ENCODE measurements at places on chromosomes 11 and 22.

GRCh38 chr11:15289723-15290122 is 175.0 kb downstream of the INSC start:
- DNase-seq = no peak

DNA sequence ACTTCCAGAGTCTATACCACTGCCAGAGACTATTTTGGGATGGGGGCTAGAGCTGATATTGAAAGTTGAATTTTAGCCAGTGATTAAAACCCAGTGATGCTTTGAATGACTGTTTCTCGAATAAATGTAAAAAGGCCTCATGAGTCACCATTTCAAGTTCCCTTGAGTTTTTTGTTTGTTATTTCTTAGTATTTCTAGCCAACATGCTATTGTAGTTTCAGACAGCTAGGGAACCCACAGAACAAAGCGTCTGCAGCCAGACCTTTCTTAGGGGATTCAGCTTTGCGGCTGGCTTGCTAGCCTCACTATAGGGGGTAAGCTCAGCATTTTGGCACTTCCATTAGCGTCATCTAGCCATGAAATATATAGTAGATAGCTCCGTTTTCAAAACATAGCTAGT is 66.5 kb downstream of the DBX1 start:
- no peak for DNase-seq

- peak; percentile 59 for DNase-seq
Measured at GRCh38 chr11:9280655-9281301, 15.6 kb upstream of the DENND5A start.

- DNase-seq = no peak
Measured at GRCh38 chr11:95054356-95054755, 5.1 kb downstream of the KDM4F start.

DNA sequence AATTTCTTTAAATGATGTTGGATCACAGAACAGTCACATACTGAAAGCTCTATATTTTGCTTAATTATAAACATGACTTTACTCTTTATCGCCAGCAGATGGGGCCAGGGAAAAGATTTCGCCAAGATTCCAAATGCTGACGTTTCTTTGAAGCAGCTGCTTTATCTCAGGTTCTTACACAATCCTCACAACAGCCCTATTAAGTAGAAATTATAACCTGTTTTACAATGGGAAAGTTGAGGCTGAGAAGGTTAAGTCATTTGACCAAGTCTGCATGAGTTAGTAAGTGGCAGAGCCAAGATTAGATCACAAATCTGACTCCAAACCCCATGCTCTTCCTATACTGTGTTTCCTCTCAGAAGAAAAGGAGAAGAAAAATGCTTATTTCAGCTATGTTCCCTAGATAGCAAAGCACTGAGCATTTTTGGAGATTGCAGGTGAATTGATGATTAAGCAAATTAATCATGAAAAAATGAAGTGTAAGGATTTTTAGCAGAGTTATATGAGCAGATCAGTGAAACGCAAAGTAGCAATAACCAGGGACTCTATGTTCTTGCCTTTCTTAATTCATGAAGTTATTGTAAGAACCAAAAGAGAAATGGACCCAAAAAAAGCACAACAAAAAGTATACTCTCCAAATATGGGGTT is 79.0 kb downstream of the AASDHPPT start:
- peak; percentile 36 for DNase-seq

DNA sequence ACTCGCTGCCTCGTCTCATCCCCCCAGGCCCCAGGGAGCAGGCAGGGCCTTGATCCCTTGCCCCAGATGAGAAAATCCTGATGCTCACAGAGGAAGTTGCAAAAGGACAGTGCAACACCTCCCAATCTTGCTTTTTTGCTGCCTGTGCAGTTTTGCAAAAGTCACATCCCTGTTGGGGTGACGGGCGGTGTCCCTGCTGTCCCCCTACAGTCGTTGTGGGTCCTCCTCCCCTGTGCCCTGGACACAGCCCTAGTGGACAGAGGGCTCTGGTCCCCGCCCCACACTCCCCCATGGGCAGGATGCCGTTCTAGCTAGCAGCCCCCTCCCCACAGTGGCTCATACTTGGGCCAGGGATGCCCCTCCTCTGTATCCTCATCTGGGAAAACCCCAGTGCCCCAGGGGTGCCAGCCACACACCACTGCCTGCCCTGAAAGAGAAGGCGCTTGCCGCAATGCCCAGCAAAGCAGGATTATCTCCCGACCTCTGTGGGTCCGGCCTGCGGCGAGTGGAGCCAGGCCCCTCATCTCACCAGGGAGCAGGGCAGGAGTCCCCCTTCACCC is 18.4 kb upstream of the CTSD start:
- DNase-seq = peak; percentile 23

- no peak for DNase-seq
Measured at GRCh38 chr11:9820260-9820659, 156.4 kb downstream of the SWAP70 start.

DNA sequence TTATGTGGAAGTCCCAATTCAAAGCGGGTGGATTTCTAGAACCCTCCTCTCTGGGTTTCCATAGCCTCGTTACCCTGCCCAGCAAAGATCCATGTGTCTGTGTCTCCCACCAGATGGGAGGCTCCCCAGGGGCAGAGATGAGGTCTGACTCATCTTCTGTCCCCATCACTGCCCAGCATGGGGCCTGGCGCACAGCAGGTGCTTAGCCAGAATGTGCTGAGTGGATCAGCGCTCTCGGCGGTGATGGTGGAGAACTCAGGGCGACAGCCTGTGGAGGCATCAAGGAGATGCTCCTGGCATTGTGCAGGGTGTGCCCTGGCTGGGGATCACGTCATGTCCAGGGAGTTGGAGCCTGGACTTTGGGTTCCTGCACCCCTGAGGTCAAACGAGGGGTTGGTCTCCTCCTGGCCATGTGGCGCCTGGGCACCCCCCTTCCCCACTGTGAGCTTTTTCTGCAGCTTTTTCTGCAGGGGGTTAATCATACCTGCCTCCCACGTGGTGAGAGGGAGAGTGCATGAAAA is 46.1 kb upstream of the RFPL3 start:
- no peak for DNase-seq

GRCh38 chr11:119832202-119832935 is 103.4 kb upstream of the NECTIN1 start:
- DNase-seq = no peak

DNA sequence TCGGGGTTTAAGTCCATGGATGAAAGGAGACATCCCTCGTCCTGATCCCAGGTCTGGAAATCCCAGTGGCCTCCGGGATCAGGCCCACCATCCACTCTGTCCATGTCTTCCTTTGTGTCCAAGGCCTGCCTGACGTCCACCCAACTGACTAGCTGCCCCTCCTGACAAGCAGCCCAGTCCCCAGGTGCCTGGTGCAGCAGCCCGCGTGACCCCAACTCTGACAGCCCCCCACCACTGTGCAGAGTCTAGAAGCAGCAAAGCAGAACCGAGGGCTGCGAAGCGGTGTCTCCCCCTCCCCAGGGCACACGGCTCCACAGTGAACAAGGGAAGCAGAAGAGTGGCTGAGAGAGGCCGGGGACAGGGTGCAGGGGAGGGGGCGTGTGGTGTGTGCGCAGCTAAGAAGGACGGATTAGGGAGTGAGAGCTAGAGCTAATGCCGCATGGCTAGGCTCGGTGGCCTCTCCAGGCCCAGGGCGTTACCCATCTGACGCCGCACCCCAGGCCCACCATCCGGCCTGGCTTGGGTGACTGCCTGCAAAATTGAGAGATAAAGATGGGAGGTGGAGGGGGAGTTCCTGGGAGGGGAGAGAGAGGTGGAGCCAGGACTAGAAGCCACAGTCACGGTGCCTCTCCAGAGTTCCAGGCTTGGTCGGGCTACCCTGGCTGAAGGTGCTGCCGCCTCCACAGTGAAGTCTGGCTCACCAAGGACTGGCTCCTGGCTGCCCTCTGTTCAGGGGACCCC is 16.6 kb upstream of the BAIAP2L2 start:
- no peak for DNase-seq

DNA sequence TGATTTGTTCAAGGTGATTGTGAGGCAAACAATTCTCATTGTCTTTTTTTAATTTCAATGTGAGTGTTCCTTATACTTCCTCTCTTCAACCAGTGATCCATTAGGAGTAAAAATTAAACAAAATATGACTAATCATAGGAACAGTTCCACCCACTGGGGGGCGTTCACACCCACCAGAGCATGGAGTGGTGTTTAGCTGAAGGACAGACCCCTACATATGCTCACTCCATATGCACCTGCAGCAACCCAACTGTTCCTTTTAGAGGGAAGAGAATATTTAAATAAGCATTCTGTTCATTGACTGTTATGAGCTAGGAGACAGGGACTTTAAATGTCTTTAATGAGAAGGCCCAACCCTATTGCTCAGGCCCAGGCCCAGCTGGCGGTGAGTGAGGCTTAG is 78.7 kb upstream of the DRD2 start:
- DNase-seq = no peak

- no peak for DNase-seq
Measured at GRCh38 chr11:68621826-68622225, 62.5 kb upstream of the GAL start.

- no peak for DNase-seq
Measured at GRCh38 chr22:45548991-45549761, 46.5 kb downstream of the FBLN1 start.

DNA sequence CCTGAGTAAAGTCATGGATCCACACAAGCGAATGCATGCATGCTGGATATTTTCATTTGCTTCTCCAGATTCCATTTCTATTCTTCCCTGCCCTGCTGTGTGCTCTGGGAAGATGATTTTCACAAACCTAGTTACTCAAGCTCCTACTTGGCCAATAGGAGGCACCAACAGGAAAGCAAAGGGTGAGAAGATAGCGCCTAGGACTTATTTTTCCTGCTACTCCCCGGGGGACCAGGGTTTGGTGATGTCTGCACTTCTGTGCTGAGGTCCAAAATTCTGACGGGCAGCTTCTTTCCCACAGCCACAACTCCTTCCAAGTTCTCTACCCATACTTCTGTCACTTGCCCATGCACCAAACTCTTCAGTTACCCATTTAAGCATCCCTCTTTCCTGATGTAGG is 509.3 kb upstream of the TENM4 start:
- DNase-seq = no peak

- peak; percentile 59 for DNase-seq
Measured at GRCh38 chr11:45209891-45210699, 63.7 kb downstream of the PRDM11 start.

DNA sequence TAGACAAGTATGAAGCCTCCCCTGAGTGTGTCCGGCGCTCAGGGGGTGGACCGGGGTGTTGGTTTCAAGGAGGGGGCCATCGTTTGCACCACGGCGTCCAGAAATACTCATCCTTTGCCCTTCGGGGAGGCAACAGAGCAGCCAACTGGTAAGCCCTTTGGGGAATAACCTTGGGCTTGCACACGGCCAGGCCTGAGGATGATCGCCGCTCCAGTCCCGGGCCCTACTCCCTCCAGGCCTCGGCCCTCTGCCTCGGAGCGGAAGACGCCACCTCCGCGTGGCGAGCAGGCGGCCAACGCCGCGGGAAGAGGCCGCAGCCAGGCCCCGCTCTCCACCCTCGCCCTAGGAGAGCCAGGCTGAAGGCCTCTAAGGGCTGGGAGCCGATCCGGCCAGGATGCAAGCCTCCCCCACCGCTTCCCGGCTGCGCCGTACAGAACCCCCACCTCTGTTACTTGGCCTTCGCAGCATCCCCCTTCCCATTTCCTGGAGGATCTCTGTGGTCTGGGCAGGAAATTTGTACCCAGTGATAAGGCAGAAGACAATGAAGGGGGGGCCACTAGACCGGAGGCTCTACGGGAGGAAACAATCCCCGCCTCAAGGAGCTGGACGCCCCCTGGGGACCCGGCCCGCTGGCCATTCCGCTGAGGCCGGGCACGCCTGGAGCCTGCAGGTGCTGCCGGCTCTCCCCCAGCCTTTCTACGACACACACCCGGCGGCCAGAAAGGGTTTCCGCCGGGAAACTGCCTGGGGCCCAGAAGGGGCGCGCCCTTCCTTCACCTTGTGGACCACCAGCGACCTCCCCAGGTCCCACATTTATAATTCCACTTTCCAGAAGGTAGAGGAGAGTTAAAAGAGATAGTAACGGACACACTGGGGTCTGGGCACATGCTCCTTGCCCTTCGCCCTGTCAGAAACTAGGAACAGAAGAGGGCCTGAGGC is 2.6 kb downstream of the ESAM start:
- DNase-seq = peak; percentile 45

- DNase-seq = no peak
Measured at GRCh38 chr11:109728056-109728455, 306.1 kb downstream of the C11orf87 start.

- no peak for DNase-seq
Measured at GRCh38 chr11:116871248-116871647, 33.8 kb upstream of the APOA1 start.

DNA sequence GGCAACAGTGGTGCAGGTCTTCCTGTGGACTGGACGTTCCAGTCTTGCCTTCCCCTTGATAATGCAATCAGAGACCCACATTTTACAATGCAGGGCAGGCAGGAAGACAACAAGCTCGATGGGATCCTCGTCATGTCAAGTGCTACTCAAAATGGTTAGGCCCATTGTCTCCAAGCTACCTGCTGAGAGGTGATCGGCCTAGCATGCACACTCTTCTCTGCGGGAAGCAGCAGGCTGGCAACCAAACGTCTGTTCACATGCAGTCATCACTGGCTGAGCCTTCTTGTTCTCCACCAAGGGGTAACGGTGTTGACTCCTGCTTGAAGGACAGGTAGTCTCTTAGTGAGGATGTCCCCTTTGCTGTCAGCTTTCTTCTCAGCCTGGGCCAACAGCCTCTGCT is 25.5 kb upstream of the CD82 start:
- DNase-seq = no peak

DNA sequence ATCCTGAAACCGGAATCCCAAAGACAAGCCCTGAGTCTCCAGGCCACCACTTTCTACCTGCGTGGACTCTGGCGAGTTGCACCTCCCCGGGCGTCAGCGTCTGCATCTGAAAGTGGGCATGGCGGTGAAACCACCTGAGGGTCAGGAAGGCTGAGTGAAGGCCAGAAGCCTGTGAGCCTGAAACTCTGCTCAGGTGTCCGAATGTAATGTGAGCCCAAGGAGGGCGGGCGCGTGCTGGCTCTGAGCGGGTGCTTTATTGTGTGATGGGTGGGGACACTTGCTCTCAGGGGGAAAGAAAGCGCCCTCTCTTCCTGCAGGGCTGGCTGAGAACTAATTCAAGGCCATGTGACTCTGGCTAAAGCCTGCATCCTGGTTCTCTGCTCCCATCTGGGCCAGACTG is 135.6 kb downstream of the ST3GAL4 start:
- DNase-seq = no peak

- no peak for DNase-seq
Measured at GRCh38 chr22:46574993-46575910, 37.8 kb upstream of the CELSR1 start.

DNA sequence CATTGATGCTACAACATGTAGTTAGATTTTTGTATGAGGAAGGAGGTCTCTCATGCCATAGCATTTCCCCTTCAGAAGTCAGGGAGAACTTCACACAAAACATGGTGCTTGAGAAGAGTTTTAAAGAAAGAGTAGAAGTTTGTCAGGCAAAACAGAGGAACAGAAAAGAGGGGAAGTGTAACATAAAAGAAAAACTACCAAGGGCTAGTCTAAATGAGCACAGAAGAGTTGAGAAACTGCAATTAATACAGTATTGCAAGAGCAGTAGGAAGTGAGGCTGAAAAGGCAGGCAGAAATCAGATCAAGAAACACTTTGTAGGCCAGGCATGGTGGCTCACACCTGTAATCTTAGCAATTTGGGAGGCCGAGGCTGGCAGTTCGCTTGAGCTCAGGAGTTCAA is 61.0 kb downstream of the FAM168A start:
- no peak for DNase-seq

- DNase-seq = no peak
Measured at GRCh38 chr11:90947930-90948329, 725.1 kb upstream of the CHORDC1 start.

All from GM13976 (cell line).